Immature natural killer cell (primary cell): ENCODE measurements at places on chromosomes 12 and 14. TPM values are rescaled to one million over a fixed set of nuclear protein-coding genes. Genes with fewer than 3 reads are reported as not detected.
A peak's percentile ranks its signal among the peaks of the same experiment; 100 is the strongest.

GRCh38 chr12:75526655-75527511 is 15.5 kb upstream of the KRR1 start:
- H3K27me3 ChIP-seq = peaks cover 2% of the 10 kb centered on the region
- no peaks in the 10 kb centered on the region for H3K4me1 ChIP-seq
- DNase-seq = peak; percentile 46
- no peak overlapping the region for H3K27ac ChIP-seq

The HOXC4 gene
- 0.45 TPM for polyA plus RNA-seq

GRCh38 chr14:22282949-22283348 is 306.1 kb downstream of the DAD1 start:
- H3K27ac ChIP-seq = no peak overlapping the region
- no peaks in the 10 kb centered on the region for H3K4me1 ChIP-seq
- no peak overlapping the region for H3K4me3 ChIP-seq
- H3K27me3 ChIP-seq = peaks cover 11% of the 10 kb centered on the region

The SCNN1A gene
- polyA plus RNA-seq = not detected

The RPGRIP1 gene
- 1.9 TPM for polyA plus RNA-seq

- no peak overlapping the region for H3K27ac ChIP-seq
- no peak for DNase-seq
- peaks cover 3% of the 10 kb centered on the region for H3K27me3 ChIP-seq
- peaks cover 14% of the 10 kb centered on the region for H3K36me3 ChIP-seq
- no peak overlapping the region for H3K4me3 ChIP-seq
- H3K4me1 ChIP-seq = no peaks in the 10 kb centered on the region
Measured at GRCh38 chr12:26374934-26375680, 179.7 kb downstream of the SSPN start.

DNA sequence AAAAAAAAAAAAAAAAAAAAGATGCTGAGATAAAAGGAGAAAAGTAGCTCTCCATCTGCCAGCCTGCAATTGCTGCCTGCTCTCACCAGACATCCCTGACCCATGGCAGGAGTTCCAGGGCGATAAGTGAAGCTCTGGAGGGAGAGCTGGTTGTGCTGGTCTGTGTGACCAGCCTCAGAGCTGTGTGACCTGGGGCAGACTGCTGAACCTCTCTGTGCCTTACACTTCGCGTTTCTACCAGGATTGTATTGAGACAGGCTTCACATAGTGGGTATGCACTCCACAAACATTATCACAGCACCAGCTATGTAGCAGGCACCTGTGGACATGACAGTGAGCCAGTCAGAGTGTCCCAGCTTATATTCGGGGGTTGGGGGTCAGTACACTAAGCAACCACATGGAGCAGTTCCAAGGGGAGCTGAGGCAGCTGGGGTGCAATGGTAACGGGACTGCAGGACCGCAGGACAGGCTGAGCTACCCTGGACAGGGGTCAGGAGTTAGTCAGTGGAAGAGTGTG is 57.5 kb downstream of the RBM19 start:
- H3K27me3 ChIP-seq = peaks cover 2% of the 10 kb centered on the region
- no peak overlapping the region for H3K4me3 ChIP-seq
- H3K36me3 ChIP-seq = peaks cover 24% of the 10 kb centered on the region
- DNase-seq = no peak
